ENCODE measurements at places on chromosomes 4 and X.

DNA sequence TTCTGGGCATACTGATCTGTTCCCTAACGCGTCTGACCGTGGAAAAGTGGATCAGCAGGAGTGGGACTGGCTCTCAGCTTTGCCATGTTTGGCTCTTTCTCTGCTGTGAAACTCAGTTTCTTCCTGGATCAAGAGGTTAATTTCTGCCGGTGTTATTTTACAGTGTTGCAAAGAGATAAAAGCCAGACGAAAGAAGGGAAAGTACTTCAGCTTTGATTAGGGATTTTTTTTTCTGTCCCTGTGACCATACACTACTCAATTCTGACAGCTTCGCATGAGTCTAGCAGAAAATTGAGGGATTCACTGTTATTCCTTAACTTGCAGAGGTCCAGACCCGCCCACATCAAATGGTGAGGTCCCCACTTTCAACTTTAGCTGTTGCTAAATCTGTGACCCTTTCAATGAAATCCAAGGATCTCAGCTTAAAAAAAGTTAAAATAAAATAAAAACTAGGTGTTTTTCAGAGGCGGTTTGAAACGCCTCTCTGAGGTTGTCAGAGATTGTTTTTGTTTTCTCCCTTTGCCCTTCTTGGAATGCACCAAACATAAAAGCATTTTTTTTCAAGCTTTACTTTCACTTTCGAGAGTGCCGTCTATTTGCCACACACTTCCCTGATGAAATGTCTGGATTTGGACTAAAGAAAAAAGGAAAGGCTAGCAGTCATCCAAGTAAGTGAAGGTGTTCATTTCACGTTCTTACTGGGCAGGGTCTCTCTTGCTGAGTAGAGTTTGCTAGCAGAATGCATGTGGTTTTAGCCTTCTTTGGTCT is at the start of gene TLR3:
Gene TLR3 (plus strand): TSS at position 576 of the 768 bp plus-strand sequence. CDS start 7,464 bp downstream, outside the sequence.
- DNase-seq = no peak

- DNase-seq = no peak
Measured at GRCh38 chr4:119794113-119794512, 165.5 kb upstream of the PDE5A start.

DNA sequence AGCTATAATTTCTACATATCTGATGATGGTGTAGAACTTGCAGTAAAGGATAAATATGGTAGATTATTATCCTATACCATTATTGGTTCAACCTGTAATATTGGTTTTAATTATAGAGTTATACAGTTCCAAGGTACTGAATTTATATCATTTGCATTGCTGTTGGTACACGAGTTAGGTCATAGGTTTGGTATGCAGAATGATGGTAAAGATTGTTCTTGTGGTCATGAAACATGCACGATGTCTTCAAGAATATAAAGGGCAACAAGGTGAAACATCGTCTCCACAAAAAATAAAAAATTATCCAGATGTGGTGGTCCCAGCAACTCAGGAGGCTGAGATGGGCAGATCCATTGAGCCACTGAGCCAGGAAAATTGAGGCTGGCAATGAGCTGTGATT is 99.6 kb downstream of the ADAM29 start:
- no peak for DNase-seq

- DNase-seq = no peak
Measured at GRCh38 chr4:168717847-168718246, 221.0 kb downstream of the PALLD start.

DNA sequence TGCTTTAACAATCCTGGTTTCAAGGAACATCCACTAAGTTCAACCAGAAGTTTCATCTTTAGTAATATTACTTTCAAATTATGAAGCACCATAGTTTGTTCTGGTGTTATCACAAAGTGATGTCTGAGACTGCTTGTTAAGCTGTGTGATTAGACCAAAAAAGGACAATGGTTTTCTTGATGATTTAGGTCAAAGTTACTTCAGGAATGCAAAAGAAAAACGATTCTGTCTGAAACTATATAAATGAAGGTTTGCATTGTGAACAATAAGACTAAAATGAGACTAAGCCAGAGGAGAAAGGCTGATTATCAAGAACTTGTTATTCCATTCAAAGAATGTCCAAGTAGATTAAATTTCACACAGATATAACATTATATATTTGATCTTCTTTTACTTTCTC is 122.4 kb upstream of the ETNPPL start:
- no peak for DNase-seq

Measured in ovary (tissue), 10 donors.